Activated naive CD4-positive, alpha-beta T cell treated with anti-CD3 and anti-CD28 coated beads, Interleukin-2, amount 10 ng/mL, durations not matched to agents 7 days and 5 days (primary cell): ENCODE measurements at places on chromosomes 16 and 17.

DNA sequence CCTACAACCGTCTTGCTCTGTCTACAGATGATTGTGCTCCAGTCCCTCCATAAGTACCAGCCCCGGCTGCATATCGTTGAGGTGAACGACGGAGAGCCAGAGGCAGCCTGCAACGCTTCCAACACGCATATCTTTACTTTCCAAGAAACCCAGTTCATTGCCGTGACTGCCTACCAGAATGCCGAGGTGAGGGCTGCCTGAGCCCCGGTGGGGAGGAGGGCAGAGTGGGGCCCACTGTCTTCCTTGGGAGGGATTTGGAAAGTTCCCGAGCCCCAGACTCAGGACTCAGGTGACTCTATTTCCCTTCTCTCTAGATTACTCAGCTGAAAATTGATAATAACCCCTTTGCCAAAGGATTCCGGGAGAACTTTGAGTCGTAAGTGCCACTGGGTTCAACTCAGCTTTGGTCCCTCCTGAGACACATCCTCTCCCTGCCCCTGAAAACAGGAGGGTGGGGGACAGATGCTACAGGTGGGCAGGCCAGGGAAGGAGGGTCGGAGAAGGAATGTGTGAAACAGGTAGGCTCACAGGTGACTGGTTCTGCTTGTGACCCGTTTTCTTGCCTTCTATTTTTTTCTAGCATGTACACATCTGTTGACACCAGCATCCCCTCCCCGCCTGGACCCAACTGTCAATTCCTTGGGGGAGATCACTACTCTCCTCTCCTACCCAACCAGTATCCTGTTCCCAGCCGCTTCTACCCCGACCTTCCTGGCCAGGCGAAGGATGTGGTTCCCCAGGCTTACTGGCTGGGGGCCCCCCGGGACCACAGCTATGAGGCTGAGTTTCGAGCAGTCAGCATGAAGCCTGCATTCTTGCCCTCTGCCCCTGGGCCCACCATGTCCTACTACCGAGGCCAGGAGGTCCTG, 11.4 kb downstream of the TBX21 start:
- H3K27me3 ChIP-seq = no peaks in the 10 kb centered on the region
- peaks cover 26% of the 10 kb centered on the region for H3K4me1 ChIP-seq
- peaks cover 6% of the 10 kb centered on the region for H3K36me3 ChIP-seq
- DNase-seq = no peak
- no peak overlapping the region for H3K4me3 ChIP-seq

- no peak for DNase-seq
- no peak overlapping the region for H3K4me3 ChIP-seq
- H3K27me3 ChIP-seq = no peaks in the 10 kb centered on the region
- H3K4me1 ChIP-seq = peaks cover 19% of the 10 kb centered on the region
- peaks cover 45% of the 10 kb centered on the region for H3K36me3 ChIP-seq
These were observed 4.0 kb upstream of the DHRS13 start for GRCh38 chr17:28906706-28907438.

GRCh38 chr17:37830151-37830993, 85.5 kb upstream of the HNF1B start:
- no peak overlapping the region for H3K4me3 ChIP-seq
- peaks cover 52% of the 10 kb centered on the region for H3K27me3 ChIP-seq
- no peaks in the 10 kb centered on the region for H3K36me3 ChIP-seq
- H3K27ac ChIP-seq = no peak overlapping the region
- peaks cover 32% of the 10 kb centered on the region for H3K4me1 ChIP-seq

DNA sequence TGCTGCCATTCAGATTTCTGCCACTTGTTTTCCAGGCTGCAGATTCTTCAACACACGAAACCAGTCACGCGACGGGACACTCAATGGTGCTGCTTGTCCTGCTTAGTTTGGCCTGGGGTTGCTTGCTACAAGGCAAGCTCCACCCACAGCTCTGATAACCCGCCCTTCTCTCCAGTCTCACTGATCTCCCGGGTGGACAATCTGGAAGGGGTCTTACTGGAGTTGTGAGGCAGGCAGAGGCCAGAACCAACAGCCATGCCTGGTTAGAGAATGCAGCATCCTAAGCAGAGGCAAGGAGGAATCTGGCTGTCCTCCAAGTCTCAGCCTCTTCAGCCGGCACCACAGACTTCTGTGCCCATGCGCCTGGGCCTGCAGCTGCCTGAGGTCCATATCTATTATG, 119.1 kb downstream of the KCNJ12 start:
- no peaks in the 10 kb centered on the region for H3K36me3 ChIP-seq
- H3K27me3 ChIP-seq = peaks cover 25% of the 10 kb centered on the region
- DNase-seq = no peak

DNA sequence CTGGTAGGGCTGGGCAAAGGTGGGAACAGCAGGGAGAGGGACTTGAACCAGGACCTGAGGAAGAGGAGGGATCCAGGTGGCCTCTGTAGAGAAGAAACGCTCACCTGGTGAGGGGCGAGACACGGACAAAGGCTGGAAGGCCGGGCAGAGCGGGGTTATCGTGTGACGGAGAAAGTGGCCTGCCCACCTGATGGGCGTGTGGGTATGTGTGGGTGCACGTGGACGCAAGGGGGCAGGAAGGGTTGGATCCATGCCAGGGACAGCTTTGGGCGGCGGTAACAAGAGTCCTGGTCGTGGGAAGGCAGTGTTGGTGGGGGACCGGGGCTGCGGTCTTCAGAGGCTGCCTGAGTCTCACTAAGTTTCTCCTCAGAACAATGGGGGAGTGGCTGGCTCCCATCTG, 104.1 kb upstream of the GSE1 start:
- no peaks in the 10 kb centered on the region for H3K36me3 ChIP-seq
- no peak overlapping the region for H3K4me3 ChIP-seq
- DNase-seq = no peak

GRCh38 chr16:75263963-75264445, 12.6 kb upstream of the BCAR1 start:
- peaks cover 91% of the 10 kb centered on the region for H3K27me3 ChIP-seq
- no peaks in the 10 kb centered on the region for H3K36me3 ChIP-seq
- DNase-seq = no peak
- peaks cover 2% of the 10 kb centered on the region for H3K4me1 ChIP-seq

DNA sequence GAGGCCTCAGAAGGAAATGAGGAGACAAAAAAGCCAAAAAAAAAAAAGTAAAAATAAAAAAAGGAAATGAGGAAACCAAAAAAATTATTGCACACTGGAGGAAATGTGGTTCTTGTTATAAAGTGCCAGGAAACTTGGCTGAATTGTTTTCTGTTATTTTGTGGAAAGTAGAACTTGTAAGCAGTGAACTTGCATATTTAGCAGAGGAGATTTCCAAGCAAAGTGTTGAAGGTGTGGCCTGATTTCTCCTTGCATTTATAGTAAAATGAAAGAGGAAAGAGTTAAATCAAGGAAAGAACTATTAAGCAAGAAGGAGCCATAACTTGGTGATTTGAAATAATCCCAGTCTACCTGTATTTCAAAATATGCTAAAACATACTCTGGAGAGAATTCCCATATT, 34.1 kb upstream of the CPPED1 start:
- peaks cover 13% of the 10 kb centered on the region for H3K27me3 ChIP-seq
- H3K4me3 ChIP-seq = no peak overlapping the region
- H3K36me3 ChIP-seq = no peaks in the 10 kb centered on the region
- peak overlapping the region; percentile 47 for H3K27ac ChIP-seq
- no peak for DNase-seq

- peak overlapping the region; percentile 90 for H3K27ac ChIP-seq
- peak overlapping the region; percentile 59 for H3K4me3 ChIP-seq
- peak; percentile 33 for DNase-seq
- peaks cover 49% of the 10 kb centered on the region for H3K4me1 ChIP-seq
These were observed 21.6 kb upstream of the SMPD3 start for GRCh38 chr16:68469796-68470460.

- H3K4me3 ChIP-seq = no peak overlapping the region
- peaks cover 12% of the 10 kb centered on the region for H3K27me3 ChIP-seq
- H3K27ac ChIP-seq = no peak overlapping the region
- no peak for DNase-seq
- no peaks in the 10 kb centered on the region for H3K4me1 ChIP-seq
These were observed 489.8 kb downstream of the NPIPA7 start for GRCh38 chr16:16868727-16869126.

DNA sequence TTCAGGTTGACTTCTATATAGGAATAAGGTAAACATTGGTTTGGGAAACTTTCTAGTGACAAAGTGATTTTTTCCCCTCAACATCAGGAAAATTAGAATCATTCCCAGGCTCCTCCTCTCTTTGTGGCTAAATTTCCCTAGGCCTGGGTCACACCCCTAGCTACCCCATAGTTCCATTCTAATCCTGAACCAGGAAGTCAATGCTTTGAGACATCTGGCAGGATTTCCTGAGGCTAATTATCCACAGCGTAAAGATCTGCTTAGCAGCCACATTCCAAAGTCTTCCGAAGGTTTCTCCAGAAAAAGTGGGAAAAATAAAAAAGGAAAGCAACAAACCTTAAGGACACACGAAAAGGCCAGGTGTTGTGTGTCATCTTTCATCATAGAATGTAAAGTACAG, 60.3 kb upstream of the CORO6 start:
- H3K4me3 ChIP-seq = no peak overlapping the region
- H3K36me3 ChIP-seq = peaks cover 42% of the 10 kb centered on the region
- H3K4me1 ChIP-seq = peaks cover 12% of the 10 kb centered on the region
- peak overlapping the region; percentile 19 for H3K27ac ChIP-seq
- no peak for DNase-seq

DNA sequence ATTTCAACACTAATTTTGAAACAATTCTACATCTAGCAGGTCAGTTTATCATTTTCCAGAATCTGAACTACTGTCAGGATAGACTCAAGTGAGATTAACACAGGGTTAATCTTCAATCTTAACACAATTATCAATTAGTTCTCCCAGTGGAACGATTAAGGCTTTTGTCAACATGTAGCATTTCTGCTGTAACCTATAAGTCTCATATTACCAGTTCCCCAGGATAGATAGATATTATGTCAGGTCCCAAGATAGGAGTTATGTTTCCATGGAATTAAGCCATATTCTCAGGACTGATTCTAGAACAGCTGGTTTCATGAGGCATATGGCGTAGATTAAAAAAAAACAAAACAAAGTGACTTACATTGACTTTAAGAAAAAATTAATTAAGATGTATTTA, 4.4 kb upstream of the FBF1 start:
- DNase-seq = no peak
- no peak overlapping the region for H3K4me3 ChIP-seq
- no peak overlapping the region for H3K27ac ChIP-seq
- H3K36me3 ChIP-seq = peaks cover 19% of the 10 kb centered on the region
- no peaks in the 10 kb centered on the region for H3K27me3 ChIP-seq

GRCh38 chr17:81064678-81065475, 29.9 kb downstream of the BAIAP2 start:
- H3K27ac ChIP-seq = no peak overlapping the region
- no peaks in the 10 kb centered on the region for H3K36me3 ChIP-seq
- no peak overlapping the region for H3K4me3 ChIP-seq
- no peaks in the 10 kb centered on the region for H3K4me1 ChIP-seq
- peaks cover 7% of the 10 kb centered on the region for H3K27me3 ChIP-seq

GRCh38 chr16:54957403-54958166, 26.9 kb downstream of the IRX5 start:
- H3K27ac ChIP-seq = no peak overlapping the region
- no peak overlapping the region for H3K4me3 ChIP-seq
- no peaks in the 10 kb centered on the region for H3K36me3 ChIP-seq
- H3K4me1 ChIP-seq = no peaks in the 10 kb centered on the region

DNA sequence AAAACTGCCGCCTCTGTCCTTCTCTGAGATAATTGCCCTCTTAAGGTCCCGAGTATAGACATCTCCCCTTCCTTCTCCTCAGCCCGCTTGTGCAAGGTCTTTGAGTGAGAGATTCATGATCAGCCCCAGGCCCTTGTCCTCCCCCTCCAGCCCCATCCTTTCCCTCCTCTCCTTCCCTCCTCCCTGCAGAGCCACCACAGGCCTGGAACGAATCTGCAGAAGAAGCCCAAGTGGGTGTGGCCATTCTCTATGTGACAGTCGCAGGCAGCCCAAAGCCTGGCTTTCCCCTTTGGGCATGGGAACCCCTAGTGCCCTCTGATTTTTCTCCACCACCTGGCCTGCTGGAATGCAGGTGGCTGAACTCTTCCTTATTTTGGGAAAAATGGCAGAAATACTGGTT, 7.2 kb upstream of the NDRG4 start:
- no peak overlapping the region for H3K4me3 ChIP-seq
- H3K27me3 ChIP-seq = peaks cover 44% of the 10 kb centered on the region
- H3K4me1 ChIP-seq = peaks cover 8% of the 10 kb centered on the region
- no peaks in the 10 kb centered on the region for H3K36me3 ChIP-seq

DNA sequence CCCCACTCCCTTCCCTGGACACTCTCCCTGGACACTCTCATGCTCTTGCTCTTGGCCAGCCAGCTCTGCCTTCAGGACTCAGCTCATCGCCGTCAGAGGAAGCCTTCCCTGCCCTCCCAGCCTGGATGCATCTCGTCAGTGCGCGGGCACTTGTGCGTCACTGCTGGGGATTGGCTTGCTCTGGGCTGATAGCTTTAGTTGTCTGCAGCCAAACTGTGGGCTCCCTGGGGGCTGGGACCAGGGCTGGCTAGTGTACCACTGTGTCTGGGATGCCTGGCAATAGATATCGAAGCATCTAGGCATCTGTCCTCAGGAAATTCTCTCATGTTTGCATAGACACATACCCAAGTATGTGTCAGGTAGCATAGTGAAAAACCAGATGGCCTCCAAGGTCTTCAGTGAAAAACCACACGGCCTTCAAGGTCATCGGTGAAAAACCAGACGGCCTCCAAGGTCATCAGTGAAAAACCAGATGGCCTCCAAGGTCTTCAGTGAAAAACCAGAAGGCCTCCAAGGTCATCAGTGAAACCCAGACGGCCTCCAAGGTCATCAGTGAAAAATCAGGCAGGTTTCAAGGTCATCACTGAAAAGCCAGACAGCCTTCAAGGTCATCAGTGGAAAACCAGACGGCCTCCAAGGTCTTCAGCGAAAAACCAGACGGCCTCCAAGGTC, 72.0 kb downstream of the CMIP start:
- no peak for DNase-seq
- peaks cover 1% of the 10 kb centered on the region for H3K36me3 ChIP-seq
- H3K27ac ChIP-seq = no peak overlapping the region
- no peaks in the 10 kb centered on the region for H3K27me3 ChIP-seq

GRCh38 chr17:40345161-40345993, 19.2 kb downstream of the GJD3 start:
- H3K36me3 ChIP-seq = peaks cover 28% of the 10 kb centered on the region
- peak; percentile 55 for DNase-seq
- H3K27me3 ChIP-seq = no peaks in the 10 kb centered on the region
- H3K4me3 ChIP-seq = peak overlapping the region; percentile 9
- H3K4me1 ChIP-seq = peaks cover 84% of the 10 kb centered on the region

- no peaks in the 10 kb centered on the region for H3K27me3 ChIP-seq
- DNase-seq = no peak
- H3K27ac ChIP-seq = no peak overlapping the region
- peaks cover 25% of the 10 kb centered on the region for H3K4me1 ChIP-seq
- no peak overlapping the region for H3K4me3 ChIP-seq
These were observed 11.9 kb downstream of the PIEZO1 start for GRCh38 chr16:88772871-88773811.
